Thoracic aorta (tissue), 2 donors: ENCODE measurements at places on chromosomes 1 and 21. TPM values are rescaled to one million over a fixed set of nuclear protein-coding genes. Genes with fewer than 3 reads are reported as not detected.

The KCNE2 gene
- not detected for total RNA-seq

GRCh38 chr1:246651012-246651695, 73.1 kb upstream of the SCCPDH start:
- DNase-seq = no peak
- H3K36me3 ChIP-seq = peaks cover 21% of the 10 kb centered on the region
- no peaks in the 10 kb centered on the region for H3K27me3 ChIP-seq
- no peak overlapping the region for H3K4me3 ChIP-seq
- H3K27ac ChIP-seq = no peak overlapping the region

The CAMK2N1 gene
- 7.3 TPM for total RNA-seq

GRCh38 chr1:197435224-197435623, 167.2 kb downstream of the CRB1 start:
- H3K27ac ChIP-seq = no peak overlapping the region
- H3K4me3 ChIP-seq = no peak overlapping the region
- H3K36me3 ChIP-seq = no peaks in the 10 kb centered on the region
- H3K4me1 ChIP-seq = peaks cover 14% of the 10 kb centered on the region

- no peaks in the 10 kb centered on the region for H3K4me1 ChIP-seq
- DNase-seq = no peak
- no peak overlapping the region for H3K27ac ChIP-seq
- no peaks in the 10 kb centered on the region for H3K36me3 ChIP-seq
- H3K27me3 ChIP-seq = no peaks in the 10 kb centered on the region
Observed at GRCh38 chr1:239725933-239726332, 339.6 kb downstream of the CHRM3 start.

GRCh38 chr1:201444792-201445191, 23.3 kb upstream of the TNNI1 start:
- no peak overlapping the region for H3K27ac ChIP-seq
- peaks cover 7% of the 10 kb centered on the region for H3K4me1 ChIP-seq
- DNase-seq = no peak
- H3K27me3 ChIP-seq = no peaks in the 10 kb centered on the region
- no peaks in the 10 kb centered on the region for H3K36me3 ChIP-seq
- no peak overlapping the region for H3K4me3 ChIP-seq

- no peaks in the 10 kb centered on the region for H3K36me3 ChIP-seq
- no peaks in the 10 kb centered on the region for H3K27me3 ChIP-seq
- no peaks in the 10 kb centered on the region for H3K4me1 ChIP-seq
- no peak overlapping the region for H3K27ac ChIP-seq
- DNase-seq = no peak
- no peak overlapping the region for H3K4me3 ChIP-seq
Observed at GRCh38 chr1:22163137-22163536, 20.2 kb upstream of the WNT4 start.

The STUM gene
- total RNA-seq = 0.41 TPM

The ACTL8 gene
- not detected for total RNA-seq

DNA sequence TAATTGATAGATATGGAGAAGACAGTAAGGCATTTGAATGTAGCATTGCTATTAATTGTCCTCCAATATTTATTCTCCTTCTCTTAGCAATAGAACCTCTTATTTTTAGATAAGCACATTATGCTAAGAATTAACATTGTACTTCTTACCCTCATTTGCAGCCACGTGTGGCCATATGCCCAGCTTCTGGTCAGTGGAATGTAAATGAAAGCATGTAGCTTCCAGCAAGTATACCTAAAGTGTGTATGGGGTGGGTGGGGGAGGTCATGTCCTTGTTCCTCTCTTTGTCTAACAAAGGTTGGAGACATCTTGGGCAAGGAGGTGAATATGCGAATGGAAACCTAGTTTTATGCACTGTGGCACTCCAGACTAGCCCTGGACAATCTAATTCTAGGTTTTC, 133.6 kb upstream of the HMCN1 start:
- H3K27ac ChIP-seq = no peak overlapping the region
- no peak overlapping the region for H3K4me3 ChIP-seq
- H3K36me3 ChIP-seq = no peaks in the 10 kb centered on the region
- H3K4me1 ChIP-seq = no peaks in the 10 kb centered on the region

DNA sequence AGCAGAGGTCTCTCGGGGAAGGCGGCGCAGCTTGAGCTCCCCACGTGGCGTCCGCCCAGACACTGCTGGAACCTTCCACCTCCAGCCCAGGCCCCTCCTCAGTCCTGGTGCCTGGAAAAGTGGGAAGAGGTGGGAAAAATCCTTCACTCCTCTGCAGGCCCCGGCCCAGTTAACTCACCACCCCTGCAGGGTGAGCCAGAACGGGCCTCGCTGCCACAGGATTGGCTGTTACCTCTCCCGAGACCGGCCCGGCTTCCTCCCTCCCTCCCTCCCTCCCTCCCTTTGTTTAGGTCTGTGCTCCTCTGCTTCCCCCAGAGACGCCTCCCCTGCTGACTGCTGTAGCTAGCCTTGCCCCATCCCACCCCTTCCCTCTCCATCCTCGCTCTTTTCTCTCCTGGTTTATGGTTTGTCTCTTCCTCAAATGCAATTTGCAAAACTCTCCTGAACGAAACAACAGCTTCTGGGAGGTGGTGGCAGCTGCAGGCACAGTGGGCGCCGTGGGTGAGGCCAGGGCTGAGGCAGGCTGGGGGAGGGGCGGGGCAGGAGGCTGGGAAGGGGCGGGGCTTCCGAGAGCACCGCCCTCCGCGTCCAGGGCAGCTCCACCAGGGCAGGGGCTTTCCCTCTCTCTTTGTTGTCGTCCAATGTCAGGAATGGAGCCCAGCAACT, 6.5 kb downstream of the CAPN9 start:
- no peak overlapping the region for H3K27ac ChIP-seq
- no peak for DNase-seq

The PROX1 gene
- 4.3 TPM for total RNA-seq

- H3K4me3 ChIP-seq = no peak overlapping the region
- no peak for DNase-seq
- H3K4me1 ChIP-seq = no peaks in the 10 kb centered on the region
Observed at GRCh38 chr1:198298640-198299039, 141.8 kb downstream of the NEK7 start.

The DNAI4 gene
- 5.9 TPM for total RNA-seq

- no peak overlapping the region for H3K27ac ChIP-seq
- DNase-seq = no peak
- peaks cover 7% of the 10 kb centered on the region for H3K4me1 ChIP-seq
- H3K27me3 ChIP-seq = no peaks in the 10 kb centered on the region
- H3K36me3 ChIP-seq = no peaks in the 10 kb centered on the region
- no peak overlapping the region for H3K4me3 ChIP-seq
Observed at GRCh38 chr1:93549131-93549530, 101.2 kb downstream of the FNBP1L start.

DNA sequence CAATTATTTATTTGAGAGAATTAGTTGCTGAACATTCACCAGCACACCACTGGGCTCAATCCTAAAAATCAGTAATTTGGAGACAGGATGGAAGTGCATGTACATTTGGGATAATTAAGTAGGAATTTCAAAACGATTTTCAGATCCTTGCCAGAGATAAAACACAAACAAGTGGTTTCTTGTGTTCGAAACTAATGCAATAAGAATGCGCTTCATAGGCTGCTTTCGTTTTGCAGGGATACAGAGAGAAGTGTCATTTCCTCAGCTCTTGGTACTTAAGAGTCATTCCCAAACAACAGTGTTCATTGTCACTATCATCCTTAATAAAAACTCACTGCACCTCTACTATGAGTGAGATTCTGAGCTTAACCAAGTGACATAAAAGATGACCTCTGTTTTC, 20.6 kb upstream of the USP24 start:
- DNase-seq = no peak
- H3K27me3 ChIP-seq = no peaks in the 10 kb centered on the region
- no peaks in the 10 kb centered on the region for H3K36me3 ChIP-seq
- no peak overlapping the region for H3K27ac ChIP-seq

GRCh38 chr1:211017075-211017718, 116.8 kb downstream of the KCNH1 start:
- no peaks in the 10 kb centered on the region for H3K4me1 ChIP-seq
- DNase-seq = no peak
- H3K4me3 ChIP-seq = no peak overlapping the region
- H3K36me3 ChIP-seq = no peaks in the 10 kb centered on the region
- H3K27ac ChIP-seq = no peak overlapping the region

GRCh38 chr1:30696831-30697230, 26.6 kb downstream of the MATN1 start:
- no peak overlapping the region for H3K27ac ChIP-seq
- DNase-seq = no peak
- H3K4me3 ChIP-seq = no peak overlapping the region
- H3K27me3 ChIP-seq = no peaks in the 10 kb centered on the region
- no peaks in the 10 kb centered on the region for H3K36me3 ChIP-seq
- H3K4me1 ChIP-seq = peaks cover 5% of the 10 kb centered on the region
